Posterior vena cava (tissue), 2 donors: ENCODE measurements at places on chromosomes 4 and X. TPM values are rescaled to one million over a fixed set of nuclear protein-coding genes. Genes with fewer than 3 reads are reported as not detected.

The PNCK gene
- 58.9 TPM for total RNA-seq

The PRDM5 gene
- 16.3 TPM for total RNA-seq

The MID1IP1 gene
- total RNA-seq = 41.7 TPM

The ETDA gene
- not detected for total RNA-seq

The TCEAL3 gene
- 87.0 TPM for total RNA-seq

DNA sequence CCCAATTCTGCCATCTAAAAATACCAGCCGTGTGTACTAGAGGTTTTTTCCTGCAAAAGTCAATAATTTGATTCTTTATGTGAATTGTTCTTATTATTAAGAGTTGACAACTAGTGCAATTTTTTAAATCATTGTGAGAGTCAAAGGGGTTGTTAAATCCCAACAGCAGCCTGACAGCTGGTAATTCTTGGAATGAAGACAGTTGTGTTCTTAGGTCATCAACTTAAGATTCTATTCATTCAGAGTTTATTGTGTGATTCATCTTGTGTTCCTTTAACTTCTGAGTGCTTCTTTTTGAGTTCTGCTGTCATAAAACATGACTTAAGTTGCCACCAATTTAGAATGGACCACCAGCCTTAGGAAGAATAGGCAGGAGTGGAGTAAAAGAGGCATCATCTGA, 329.0 kb downstream of the NAF1 start:
- no peak for DNase-seq

GRCh38 chr4:140839888-140840790, 84.0 kb upstream of the TBC1D9 start:
- DNase-seq = no peak

DNA sequence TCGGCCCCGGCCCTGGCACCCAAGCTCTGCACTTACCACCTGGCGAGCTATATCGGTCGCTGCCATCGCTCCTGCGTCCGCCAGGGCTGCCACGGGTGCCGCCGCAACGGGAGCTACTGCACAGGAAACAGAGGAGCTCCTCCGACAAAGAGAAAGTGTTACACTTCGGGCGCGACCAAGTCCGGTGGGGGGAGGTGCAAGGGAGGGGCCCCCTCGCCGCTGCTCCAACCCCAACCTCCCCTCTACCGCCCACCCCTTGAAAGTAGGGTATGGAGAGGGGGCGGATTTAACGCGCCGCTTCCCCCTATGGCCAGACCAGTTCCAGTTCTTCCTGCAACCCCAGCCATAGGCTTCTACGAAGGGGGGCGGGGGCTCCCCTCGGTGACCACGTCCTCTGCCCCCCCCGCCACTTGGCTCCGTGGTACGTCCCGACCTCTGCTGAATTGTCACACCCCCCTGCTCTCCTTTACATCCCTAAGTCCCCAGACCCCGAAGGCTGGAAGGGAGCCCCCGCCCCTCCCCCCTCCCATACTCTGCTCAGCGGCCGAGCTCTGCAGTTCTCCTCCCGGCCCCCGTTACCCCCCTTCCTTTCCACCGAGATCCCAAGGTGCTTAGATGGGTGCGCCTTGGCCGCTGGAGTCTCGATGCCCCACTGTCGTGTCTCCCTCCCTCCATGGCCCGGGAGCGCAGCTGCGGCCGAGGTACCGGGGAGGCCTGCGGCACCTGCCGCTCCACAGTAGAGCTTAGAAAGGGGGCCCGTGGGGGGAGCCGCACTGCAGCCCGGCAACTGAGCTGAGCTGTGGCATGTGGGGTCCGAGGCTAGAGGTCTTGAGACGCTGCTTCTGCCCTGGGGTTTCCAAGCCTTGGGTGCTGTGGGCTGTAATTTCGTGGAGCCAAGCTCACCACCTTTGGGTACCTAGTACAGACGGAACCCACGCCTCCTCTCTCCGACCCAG, at the start of gene SEPTIN6:
TSS of gene SEPTIN6 (minus strand) at position 129 of the 956 bp plus-strand sequence. CDS start at position 66, 63 bp downstream.
- peak; percentile 90 for DNase-seq

DNA sequence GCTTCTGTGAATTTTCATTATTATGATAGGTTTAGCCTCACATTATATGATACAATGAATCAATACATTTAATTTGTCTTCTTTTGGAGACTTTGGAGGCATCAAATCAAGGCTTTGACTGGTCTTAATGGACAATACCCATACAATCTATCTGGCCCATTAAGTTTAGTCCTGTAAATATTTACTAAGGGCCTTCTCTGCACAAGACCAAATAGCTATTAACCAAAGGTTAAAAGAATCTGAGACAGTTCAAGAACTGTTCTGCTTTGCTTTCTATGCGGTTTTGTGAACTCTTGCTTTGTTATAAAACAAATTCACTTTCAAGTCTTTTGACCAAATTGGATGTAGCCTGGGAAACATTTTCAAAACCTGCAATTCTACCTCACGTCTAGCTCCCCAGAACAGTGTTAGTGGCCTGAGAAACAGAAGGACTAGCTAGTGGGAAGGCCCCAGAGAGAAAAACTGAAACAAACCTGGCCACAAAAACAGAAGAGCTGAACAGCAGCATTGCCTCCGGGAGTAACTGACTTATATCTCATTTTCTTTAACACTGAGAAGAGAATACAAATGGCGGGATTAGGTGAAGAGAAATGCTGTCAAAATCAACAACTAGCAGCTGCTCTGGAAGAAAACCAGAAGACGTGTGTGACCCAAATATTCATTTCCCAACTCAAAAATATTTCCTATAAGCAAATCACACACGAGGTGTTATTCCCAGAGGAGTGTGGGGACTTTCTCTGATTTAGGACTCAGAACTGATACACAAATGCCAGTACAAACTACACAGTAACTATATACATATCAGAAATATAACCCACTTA, 548 bp downstream of the TLR1 start:
- no peak for DNase-seq

DNA sequence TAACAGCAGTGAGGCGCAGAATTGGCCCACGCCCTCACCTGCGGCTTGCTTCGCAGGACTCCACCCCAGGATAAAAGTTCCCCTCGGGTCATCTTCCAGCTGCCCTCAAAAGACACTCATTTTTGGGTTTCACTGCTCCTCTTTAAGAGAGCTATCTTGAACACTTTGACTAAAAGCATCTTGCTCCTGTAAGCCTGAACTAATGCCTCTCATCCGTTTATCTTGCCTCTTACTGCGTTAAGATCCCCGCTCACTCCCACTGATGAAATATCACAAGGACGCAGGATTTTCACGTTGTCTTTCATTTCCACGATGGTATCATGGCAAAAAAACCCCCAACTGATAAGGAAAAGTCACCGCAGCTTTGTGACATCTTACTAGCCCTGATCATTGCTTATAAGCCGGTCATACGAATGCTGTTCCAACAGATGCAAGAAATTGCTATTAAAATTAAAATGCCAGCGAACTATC, 591 bp upstream of the ACSL4 start:
- no peak for DNase-seq

DNA sequence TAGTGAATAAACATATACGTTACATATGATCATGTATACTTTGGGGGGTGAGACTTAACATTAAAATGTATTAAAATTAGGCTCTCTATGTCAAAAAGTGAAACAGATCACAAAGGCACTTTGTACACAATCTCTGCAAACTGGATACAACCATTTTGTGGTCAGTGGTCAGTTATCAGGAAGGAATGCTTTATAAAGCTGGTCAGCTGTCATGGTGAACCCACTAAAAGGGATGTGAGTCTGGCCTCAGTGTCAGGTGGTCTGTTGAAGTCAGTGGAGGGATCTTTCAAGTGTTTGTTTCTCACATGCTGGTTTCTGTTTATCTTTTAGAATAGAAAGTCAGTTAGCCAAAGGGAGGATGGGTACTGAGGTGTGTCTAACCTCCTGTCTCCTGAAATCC, 875.5 kb upstream of the INTU start:
- no peak for DNase-seq

- no peak for DNase-seq
Observed at GRCh38 chr4:177961761-177962380, 519.6 kb upstream of the AGA start.
